ENCODE measurements at places on chromosomes 2 and 18. TPM values are rescaled to one million over a fixed set of nuclear protein-coding genes. Genes with fewer than 3 reads are reported as not detected.
A peak's percentile ranks its signal among the peaks of the same experiment; 100 is the strongest.

DNA sequence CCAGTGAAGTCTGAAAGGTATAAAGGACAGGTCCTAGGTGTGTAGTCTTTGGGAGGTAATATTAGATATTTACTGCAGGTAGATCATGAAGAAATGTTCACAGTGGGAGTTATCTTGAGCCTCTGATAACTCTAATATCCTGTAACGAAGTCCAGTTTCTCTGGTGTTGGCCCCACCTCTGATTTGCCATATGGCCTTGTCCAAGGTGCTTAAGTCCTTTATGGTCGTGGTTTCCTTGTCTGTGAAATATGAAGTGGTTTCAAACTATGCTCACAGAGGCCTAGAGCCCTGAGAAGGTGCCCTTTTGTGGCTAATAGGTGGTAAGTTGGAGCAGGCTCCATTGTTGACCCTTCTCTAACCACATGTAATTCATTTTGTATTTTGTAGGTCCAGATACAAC, 190.7 kb downstream of the ICOS start:
- DNase-seq, result no peak

DNA sequence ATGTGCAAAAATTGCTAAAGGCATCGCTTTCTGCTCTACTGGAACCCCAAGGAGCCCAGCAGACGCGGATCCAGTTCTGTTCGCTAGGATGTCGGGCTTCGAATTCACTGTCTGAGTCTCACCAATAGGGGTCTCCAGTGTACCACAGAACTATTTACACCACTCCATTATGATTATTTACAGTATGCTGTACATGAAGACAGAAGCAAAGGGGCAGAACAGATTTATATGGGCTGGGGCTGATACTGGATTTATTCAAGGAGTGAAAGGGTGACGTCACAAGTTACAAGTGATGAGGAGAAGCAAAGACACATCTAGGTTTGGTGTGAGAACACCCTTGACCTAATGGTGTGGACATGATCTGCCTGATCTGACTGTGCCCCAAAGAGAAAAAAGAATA, 185.3 kb upstream of the ATP5MC3 start:
- DNase-seq, result peak; percentile 53

DNA sequence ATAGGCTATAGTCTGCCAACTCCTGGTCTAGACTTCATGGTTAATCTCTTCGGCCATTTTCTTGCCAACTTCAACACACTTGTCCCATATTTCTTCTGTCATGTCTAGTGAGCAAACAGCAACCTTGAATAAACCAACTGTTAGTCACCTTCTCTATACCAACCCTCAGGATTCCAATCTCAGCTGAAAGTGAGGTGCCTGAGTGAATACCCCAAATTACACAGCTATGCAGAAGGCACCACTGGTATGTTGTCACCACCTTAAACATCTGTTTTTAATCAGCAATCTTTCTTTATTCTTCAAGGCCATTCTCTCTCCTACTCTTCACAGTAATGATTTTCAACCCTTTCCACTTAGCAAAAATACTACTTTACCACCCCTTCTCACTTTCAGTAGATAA, 39.3 kb downstream of the THOC1 start:
- DNase-seq, result no peak

DNA sequence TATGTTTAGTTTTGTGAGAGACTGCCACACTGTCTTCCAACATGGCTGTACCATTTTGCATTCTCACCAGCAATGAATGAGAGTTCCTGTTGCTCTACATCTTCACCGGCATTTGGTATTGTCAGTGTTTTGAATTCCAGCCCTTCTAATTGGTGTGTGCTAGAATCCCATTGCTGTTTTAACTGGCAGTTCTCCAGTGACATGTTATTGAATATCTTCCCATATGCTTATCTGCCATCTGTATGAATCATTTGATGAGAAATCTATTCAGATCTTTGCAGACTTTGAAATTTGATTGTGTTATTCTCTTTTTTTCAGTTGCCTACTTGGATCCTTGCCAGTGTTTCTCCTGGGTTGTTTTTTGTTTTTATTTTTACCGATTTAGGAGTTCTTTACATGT, 99.0 kb downstream of the SNTG2 start:
- no peak for DNase-seq

DNA sequence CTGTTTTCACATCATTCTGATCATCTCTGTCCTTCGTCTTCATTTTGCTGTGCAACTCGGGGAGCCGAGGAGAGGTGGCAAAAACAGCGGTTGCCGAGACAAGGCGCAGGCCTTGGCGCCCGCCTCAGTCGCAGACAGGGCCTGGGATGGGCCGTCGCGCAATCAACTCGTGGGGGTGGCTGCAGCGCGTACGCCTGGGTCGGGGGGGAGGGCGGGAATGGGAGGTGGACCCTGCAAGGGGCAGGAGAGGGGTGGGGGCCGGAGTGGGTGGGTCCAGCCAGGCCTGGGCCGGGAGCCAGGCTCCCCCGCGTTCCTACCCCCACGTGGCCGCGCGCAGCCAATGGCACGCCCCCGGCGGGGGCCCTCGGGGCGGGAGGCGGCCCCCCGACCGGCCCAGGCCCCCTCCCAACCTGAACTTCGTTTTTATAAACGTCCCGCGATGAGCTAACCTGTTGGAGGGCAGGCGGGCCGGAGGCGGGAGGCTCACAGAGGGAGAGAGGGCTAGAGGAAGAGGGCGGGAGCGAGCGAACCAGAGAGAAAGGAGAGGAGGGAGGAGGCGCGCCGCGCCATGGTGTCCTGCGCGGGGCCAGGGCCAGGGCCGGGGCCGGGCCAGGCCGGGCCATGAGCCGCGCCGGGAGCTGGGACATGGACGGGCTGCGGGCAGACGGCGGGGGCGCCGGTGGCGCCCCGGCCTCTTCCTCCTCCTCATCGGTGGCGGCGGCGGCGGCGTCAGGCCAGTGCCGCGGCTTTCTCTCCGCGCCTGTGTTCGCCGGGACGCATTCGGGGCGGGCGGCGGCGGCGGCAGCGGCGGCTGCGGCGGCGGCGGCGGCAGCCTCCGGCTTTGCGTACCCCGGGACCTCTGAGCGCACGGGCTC, at the start of gene HOXD13:
Gene HOXD13 (plus strand): TSS at position 452 of the 875 bp plus-strand sequence. CDS start 170 bp downstream, at position 622.
- no peak for DNase-seq

- DNase-seq, result no peak
These were observed 23.4 kb upstream of the GLI2 start for GRCh38 chr2:120712180-120712681.

DNA sequence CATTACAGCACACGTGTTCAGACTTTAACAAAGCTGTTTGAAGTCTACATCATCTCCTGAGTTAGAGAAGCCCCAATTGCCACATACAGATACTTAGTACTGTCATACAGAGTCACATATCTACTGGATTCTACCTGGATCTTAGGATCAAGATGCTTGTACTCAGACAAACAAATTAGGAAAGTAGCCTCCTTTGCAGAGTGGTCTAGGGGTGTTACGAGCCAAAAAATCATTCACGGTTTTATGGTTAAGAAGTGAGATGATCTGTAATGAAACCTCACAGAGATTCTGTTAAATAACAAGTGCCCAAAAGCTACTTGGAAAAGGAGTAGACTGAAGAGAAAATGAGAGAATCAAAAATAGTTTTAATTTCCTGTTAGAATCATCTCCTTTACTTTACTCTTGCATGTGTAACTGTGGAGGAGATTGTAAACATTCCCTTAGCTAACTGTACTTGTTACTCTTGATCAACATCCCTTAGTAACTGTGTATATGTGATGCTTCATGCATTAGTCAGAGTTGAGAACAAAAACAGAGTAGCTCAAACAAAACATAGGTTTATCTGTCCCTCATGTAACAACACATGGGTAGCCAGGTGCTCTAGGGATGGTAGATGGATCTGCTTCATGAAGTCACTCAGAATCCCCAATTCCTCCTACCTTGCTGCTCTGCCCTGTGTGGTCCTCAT, 16.4 kb upstream of the IL1RL1 start:
- no peak for DNase-seq

GRCh38 chr2:62461707-62462106, 44.3 kb downstream of the TMEM17 start:
- no peak for DNase-seq

GRCh38 chr2:72092111-72092510, 55.6 kb downstream of the CYP26B1 start:
- DNase-seq, result no peak

GRCh38 chr2:140269000-140269399, 1488.8 kb upstream of the NXPH2 start:
- DNase-seq, result no peak

DNA sequence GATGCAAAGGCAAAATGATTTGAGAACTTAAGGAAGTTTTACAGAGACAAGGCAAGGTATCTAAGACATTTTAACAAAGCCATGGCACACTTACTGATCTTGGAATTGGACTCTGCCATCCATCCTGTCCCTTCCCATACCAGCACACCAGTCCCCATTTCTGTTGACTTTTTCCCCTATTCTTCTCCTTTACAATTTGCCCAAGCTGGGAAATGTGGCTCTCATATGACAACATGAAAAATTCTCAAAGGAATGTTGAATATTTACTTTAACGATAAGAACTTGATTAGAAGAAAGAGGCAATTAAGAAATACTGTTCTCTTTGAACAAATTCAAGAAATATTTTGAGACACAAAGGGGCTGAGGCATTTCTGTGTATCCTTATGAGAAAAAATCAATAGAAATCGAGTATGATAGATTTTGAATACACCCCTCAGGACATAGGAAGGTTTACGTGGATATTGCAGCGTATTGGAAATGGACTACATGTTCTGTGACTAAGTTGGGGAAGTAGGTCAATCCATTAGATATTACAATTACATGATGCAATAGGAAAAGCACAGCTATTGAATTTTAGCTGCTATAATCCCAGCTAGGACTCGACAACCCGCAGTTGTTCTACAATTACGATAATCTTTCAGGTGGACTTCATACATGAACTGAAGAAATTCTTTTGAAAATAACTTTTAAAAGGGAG, 201.6 kb downstream of the TRIB2 start:
- DNase-seq, result no peak

GRCh38 chr2:199462347-199462955, 4.7 kb upstream of the SATB2 start:
- no peak for DNase-seq

GRCh38 chr18:32595832-32596231, 125.2 kb upstream of the GAREM1 start:
- no peak for DNase-seq

- DNase-seq, result no peak
These were observed 56.9 kb upstream of the SDC1 start for GRCh38 chr2:20281876-20282275.

DNA sequence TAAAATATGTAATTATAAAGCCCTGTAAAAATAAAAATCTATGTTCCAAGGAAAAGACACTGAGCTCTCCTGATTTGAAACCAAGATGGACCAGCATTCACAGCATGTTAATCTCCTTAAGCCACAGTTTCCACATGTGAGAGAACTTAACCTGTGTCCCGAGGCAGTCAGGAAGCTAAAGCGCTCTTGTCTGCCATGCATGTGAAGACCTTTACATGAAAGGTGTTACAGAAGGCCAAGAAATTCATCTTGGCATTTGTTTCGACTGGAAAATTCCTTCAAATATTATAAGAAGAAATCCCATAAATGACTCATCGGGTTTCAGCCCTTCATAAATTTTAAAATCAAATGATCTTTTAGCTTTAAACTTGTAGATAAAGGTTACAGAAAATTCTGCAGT, 328.6 kb downstream of the CDH2 start:
- DNase-seq, result no peak

DNA sequence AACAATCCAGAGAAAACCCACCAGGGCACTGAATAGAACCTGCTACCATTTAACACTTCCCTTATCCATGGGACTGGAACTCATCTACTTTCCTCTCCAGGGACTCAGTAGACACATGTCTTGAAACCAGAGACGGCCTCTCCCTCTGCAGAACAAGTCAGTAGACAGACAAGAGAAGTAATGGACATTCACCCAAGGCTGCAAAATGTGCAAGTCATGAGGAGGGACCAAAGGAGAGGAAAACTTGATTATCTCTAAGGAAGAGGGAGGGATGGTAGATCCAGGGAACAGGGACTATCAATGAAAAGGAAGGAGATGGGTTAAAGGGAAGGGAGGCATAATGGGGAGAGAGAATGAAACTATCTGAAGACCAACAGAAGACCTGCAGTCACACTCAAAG, 5.3 kb upstream of the TTC39C start:
- DNase-seq, result no peak

DNA sequence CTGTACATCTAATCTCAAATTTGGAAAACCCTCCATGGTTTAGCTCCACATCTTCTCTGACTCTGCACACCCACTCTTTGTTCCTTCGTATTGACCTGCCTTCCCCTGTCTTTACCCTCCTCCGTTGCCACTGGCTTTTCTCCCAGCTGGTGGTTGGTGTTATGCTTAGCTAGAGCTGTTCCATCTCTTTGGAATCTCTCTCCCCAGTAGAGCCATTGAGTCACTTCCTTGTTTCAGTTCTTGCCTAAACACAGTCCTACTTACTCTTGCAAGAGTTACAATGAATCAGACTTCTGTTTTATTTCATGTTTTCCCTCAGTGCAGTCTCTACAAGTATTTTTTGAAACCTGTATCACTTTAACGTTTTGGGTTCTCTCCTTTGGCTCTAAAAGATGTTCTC, 263.9 kb downstream of the LTBP1 start:
- DNase-seq, result no peak

DNA sequence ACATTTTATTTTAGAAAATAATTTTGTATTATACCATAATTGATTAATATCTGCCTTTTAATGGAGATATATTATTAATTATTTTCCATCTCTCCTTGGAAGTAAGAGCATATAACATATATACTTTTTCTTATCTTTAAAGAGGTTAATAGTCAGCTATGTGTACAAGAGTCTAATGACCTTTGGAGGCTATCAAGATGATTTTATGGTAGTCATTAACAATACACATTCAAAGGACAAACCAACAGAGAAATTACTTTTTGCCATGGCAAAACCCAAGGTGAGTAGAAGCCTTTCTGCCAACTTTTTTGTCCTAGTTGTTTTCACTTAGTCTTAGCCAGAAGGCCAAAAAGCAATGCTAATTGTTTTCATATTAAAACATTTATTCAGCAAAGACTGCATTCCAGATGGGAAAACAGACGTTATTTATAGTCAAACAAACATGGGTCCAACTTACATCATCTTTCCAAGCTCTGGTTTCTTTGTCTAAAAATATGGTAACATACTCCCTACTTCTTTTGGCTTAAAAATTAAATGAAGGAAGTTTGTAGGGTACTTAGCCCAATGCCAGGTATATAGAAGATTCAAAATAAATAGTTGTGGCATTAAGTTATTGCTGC, 9.6 kb upstream of the DYNC2LI1 start:
- no peak for DNase-seq

GRCh38 chr2:64551851-64552250, 27.7 kb downstream of the AFTPH start:
- no peak for DNase-seq

GRCh38 chr2:201127152-201127511, 11.2 kb downstream of the CFLAR start:
- DNase-seq, result no peak

The CHRNG gene
- total RNA-seq, result not detected

The KLHL30 gene
- total RNA-seq, result not detected

The PRSS56 gene
- not detected for total RNA-seq

The IL36A gene
- not detected for total RNA-seq

The TBR1 gene
- total RNA-seq, result not detected

The SERPINB11 gene
- not detected for total RNA-seq

The FEV gene
- not detected for total RNA-seq

The RFX8 gene
- total RNA-seq, result not detected

The LYG2 gene
- 0.15 TPM for total RNA-seq

The B4GALT6 gene
- 3.8 TPM for total RNA-seq

The ASB18 gene
- total RNA-seq, result not detected

The TAF1B gene
- total RNA-seq, result 34.0 TPM

The TSPYL6 gene
- total RNA-seq, result not detected

The CCDC74B gene
- total RNA-seq, result 0.11 TPM

Data from HepG2 (cell line).